ENCODE measurements at places on chromosomes 3 and 15. TPM values are rescaled to one million over a fixed set of nuclear protein-coding genes. Genes with fewer than 3 reads are reported as not detected.

The FBXO40 gene
- 0.13 TPM for total RNA-seq

The TMEM45A gene
- total RNA-seq: 47.5 TPM

The GOLGA8M gene
- 4.3 TPM for total RNA-seq

The SH3GL3 gene
- total RNA-seq: 0.62 TPM

The WDR72 gene
- total RNA-seq: 0.16 TPM

The PROK2 gene
- 3.8 TPM for total RNA-seq

The TRIM42 gene
- total RNA-seq: not detected

GRCh38 chr15:86213420-86213819 lies 133.7 kb downstream of the AGBL1 start:
- no peak for DNase-seq

- no peak for DNase-seq
Measured at GRCh38 chr15:66112388-66112787, 141.2 kb downstream of the MEGF11 start.

DNA sequence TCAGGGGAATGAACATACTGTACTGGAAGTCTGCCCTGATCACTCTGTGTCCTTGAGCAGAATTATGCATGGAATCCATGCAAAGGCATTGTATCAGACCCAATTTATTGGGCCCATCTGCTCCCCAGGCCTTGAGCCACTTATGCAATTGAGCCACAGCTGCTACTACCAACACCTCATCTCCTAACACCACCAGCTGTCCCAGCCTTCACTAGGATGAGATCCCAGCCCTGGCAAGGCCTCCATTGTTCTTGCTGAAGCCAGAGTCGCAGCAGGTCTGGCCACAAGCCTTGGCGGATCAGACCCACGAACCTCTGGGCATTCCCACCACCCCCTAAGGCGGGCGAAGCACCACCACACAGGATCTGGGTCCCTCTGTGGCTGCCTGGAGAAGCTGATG lies 9.2 kb upstream of the NME9 start:
- no peak for DNase-seq

- no peak for DNase-seq
Measured at GRCh38 chr3:177807150-177807875, 610.0 kb upstream of the TBL1XR1 start.

DNA sequence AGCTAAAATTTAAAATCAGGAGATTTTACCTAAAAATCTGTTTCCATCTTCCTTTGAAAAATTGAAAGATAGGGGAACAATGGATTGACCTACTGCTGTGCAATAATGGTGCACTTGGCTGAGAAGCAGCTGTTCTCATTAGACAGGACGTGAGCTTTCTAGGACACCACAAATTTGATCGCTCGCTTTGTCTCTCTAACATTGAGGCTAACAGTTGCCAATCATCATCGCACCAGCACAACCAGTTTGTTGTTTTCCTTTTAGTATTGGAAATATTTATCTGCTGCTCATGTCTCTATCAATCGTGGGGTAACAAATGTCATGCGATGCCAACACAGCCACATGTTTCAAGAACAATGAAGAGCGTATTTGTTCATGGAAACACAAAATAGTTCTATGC lies 228.8 kb upstream of the P2RY1 start:
- no peak for DNase-seq

DNA sequence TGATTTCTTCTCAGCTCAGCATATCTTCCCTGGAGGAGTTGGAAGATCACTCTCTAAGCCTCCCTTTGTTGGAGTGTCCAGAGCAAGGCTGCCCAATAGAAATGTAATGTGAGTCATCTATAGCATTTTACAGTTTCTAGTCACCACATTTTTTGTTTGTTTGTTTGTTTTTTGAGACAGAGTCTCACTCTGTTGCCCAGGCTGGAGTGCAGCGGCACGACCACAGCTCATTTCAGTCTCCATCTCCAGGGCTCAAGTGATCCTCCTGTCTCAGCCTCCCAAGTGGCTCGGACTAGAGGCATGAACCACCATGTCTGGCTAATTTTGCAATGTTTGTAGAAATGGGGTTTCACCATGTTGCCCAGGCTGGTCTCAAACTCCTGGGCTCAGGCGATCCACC lies 21.3 kb downstream of the KLHL6 start:
- DNase-seq: no peak

DNA sequence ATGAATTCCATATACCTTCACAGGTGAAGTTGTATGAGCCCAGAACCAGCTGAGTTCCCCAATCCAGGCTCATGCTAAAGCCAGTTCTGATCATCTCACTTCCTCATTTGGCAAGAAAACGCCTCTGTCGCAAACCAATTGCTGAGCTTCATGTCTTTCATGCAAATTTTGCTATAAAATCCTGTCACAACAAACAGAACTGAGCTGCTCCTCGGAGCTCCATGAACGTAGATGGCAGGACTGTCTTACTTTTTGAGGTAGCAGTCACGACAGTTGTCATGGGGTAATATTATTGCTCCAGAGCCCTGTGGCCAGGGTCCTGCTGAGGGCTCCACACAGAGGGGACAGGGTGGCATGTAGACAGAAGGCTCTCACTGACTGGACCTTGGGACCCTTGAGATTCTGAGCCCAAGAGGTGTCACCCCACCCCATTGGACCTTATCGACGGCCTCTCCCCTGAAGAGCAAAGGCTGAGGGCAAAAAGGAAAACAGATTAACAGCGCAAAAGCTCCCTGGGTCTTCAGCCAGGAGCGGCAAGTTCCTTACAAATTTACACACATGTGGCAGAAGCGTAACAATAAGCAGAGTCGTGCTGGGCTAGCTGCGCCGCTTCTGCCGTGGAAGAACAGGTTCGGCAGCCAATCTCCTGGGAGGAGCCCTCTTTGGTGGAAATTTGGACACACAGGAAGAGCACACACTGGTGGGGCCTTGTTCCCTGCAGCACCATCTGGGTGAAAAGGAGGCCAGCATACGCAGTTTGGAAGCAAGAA lies 249.2 kb downstream of the OPA1 start:
- DNase-seq: no peak

GRCh38 chr3:17290894-17291293 lies 406.1 kb downstream of the PLCL2 start:
- DNase-seq: no peak

DNA sequence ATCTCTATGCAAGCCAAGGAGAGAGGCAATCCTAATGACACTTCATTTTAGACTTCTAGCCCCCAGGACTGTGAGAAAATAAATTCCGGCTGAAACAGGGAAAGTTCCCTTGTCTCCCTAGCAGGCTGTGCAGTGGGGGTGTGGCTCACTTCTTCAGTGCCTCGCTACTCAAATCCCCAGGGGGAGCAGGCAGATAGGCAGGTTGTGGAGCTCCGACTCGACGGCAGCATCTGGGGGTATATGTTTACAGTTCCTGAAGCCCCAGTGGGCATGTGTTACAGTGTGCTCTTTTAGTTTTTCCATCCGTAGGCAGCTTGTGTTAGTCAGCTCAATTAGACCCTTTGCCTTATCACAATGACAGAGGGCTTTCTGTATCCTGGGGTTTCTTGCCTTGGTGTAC lies 836.5 kb downstream of the PDCD6IP start:
- DNase-seq: no peak

DNA sequence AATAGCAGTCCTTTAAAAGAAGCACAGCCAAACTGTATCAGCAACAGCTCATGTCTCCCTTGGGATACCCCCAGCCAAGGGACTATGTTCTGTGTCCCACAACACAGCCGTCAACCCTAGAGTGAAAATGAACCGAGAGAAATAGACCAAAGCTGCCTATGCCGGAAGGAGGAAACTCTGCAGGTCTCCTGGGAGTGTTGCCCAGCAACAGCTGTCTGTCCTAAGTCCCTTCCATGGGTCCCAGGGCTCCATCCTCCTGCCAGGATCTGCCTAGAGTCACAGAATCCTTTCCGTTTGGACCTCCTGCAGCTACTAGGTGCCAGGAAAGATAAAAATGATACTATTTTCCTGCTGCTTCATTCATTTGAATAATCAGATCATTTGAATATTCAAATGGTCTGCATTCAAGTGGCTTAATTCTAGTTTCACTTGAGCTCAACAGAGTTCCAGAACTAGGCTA lies 53.1 kb downstream of the TRANK1 start:
- no peak for DNase-seq

DNA sequence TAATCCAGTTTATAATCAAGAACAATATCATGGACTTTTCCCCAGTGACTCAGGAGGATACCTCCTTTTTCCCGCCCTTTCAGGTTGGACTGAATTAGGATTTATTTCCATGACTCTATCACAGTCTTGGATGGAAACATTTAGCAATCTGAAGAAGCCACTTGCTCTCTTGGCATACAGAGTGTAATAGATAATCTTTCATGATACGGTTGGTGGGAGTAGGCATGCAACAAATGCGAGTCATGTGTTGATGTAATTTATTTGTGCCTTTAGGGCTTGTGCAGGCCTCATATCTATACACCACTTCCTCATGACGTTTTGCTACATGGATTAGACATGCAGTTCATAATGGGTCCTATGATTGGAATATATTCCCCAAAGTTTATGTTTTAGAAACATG lies 54.2 kb upstream of the MCTP2 start:
- DNase-seq: no peak

GRCh38 chr15:43985976-43986680 lies 159.3 kb downstream of the WDR76 start:
- no peak for DNase-seq

DNA sequence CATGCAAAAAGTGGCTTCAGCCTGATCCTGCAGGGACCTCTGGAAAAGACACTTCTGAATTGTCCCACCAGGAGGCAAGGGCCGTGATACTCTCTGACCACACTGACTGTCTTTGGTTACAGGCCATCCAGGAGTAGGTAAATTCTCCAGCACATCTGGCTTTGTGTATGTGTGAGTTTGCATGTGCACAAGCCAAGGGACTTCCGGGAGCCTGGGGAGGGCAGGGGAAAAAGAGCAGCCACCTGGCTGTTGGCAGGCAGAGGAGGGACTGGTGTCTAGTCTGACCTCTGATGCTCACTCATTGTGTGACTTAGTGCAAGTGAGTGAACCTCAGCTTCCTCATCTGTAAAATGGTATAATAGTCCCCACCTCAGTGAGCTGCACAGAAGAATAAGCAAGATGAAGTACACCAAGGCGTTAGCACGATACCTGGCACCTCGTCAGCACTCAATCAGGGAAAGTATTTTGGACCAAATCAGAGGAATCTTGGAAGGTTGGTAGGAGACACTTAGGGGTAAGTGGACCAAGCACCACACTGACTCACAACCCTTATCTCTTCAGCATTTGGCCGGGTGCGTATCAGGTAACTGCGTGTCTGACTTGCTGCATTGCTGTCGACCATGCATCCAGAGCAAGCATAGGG lies 19.1 kb downstream of the KLHL6 start:
- no peak for DNase-seq

GRCh38 chr3:17852217-17852616 lies 109.8 kb upstream of the TBC1D5 start:
- DNase-seq: no peak

DNA sequence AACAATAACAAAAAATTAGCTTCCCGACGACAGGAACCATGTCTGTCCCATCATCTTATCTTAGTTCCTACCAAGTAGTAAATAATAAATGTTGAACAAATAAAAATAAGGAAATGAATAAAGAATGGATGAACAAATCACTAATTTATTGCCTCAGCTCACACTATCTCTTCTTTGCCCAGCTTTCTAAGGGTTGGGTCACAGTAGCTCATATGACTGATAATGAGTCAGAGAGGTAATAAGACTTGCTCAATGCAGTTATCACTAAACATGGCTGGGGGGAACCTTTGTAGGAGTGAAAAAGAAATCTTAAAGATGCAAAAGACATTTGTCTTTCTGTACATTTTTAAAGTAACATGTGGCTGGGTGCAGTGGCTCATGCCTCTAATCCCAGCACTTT lies 182.2 kb downstream of the WDR76 start:
- DNase-seq: no peak
